CD4-positive, alpha-beta T cell (primary cell): ENCODE measurements at places on chromosomes 5 and 9.
A peak's percentile ranks its signal among the peaks of the same experiment; 100 is the strongest.

DNA sequence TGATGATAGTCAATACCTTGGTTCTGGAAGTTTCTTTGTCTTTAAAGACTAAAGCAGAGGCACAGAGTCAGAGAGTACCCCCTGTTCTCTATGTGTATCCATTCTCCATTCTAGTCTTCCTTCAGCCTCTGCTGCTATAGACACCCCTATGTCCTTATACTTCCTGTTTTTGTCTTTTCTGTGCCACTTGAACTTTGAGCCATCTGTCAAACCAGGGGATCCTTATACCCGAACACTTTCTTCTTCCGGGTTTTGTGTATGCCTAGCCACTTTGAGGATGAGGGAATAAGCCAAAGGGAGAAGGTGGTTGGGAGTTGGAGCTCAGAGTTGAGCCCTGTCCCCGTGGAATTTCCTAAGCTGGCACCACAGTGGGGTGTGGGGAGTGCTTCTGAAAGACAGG lies 61.1 kb upstream of the IL6ST start:
- DNase-seq = peak; percentile 19

GRCh38 chr9:14485366-14485765 lies 171.4 kb upstream of the NFIB start:
- DNase-seq = no peak

GRCh38 chr9:38671748-38672147 lies 48.2 kb downstream of the FAM240B start:
- DNase-seq = no peak

GRCh38 chr9:129907201-129907600 lies 71.9 kb downstream of the USP20 start:
- DNase-seq = no peak

- peak; percentile 20 for DNase-seq
Observed at GRCh38 chr9:4077499-4078102, 222.3 kb downstream of the GLIS3 start.

- DNase-seq = no peak
Observed at GRCh38 chr9:135336722-135337527, 142.7 kb upstream of the PPP1R26 start.

DNA sequence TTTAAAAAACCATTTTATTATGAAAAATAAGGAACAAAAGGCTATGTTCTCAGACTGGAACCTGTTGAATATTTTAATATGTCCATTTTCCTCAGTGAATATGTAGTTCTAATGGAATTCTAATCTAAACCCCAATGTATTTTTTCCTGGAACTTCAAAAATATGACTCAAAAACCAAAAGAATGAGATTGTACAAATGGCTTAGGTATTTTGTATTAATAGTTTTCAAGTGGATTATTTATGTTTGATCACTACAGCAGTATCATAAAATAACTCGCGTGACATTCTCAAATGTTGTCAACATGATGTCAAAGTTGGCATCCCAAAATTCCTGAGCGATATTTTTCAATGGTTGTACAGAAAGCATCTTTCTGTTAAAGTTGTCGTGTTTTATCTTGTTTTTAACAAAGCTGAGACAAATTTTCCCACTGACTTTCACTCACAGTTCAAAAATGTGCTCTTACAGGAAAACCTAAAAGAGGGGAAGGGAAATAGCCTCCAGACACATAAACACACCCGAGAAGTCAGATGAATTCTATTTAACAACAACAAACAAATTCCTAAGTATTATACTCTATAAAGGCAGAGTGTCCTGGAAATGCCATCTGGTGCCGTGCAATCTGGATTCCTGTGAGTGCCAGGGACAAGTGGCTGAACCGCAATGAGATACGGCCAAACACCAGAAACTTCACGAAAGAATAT lies 68.1 kb upstream of the TAS2R1 start:
- DNase-seq = no peak

DNA sequence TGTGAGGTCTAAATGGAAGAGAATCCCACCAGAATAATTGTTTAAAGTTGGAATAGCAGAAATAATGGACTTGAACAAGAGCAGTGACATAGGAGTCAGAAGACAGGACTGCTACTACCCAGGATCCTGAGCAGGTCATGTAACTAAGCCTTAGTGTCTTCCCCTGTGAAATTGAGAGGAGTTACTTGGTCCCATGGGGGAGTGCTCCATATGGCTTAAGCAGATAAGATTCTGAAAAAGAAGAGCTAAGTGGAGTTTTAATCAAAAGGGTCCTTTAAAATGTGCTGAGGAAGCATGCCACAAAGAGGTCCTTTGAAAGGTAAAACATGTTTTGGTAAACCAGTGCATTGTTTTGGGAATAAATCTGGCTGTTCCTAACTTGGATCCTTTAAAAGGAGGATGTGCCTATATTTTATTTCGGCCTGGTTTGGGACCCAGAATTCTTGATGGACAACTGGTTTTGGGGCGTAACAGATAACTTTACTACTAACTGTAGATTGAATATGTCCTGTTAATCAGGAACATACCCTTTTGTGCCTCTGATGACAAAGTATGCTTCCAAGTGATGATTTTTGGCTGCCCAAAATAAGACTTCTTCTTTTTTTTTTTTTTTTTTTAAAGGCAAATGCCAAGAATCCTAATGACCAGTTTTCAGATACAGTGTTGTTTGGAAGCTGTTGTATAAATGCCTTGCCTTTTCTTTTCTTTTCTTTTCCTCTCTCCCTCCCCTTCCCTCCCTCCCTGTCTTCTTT lies 5.7 kb downstream of the RCL1 start:
- DNase-seq = no peak

GRCh38 chr9:91075279-91075678 lies 273.7 kb downstream of the SYK start:
- DNase-seq = no peak

- no peak for DNase-seq
Observed at GRCh38 chr5:68383888-68384310, 168.3 kb downstream of the PIK3R1 start.

- DNase-seq = no peak
Observed at GRCh38 chr9:90858457-90858901, 56.9 kb downstream of the SYK start.

DNA sequence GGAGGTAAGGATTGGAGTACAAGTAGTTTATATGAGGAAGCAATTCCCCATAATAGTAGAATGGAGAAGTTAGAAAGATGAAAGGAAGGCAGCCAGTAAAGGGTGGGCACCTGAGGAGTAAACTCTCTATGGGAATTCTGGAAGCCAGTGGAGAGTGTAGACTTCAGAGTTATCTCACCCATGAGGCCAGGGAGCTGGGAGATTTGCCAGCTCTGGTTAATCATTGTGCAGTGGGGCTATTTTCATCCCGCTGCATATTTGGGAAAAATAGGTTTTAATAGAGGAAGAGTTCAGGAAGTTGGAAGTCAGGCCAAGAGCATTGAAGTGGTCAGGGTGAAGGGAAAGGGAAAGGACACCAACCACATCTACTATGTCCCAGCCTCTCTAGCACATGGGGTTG lies 242.3 kb upstream of the BRINP1 start:
- no peak for DNase-seq

GRCh38 chr9:88993327-88993726 lies 2.1 kb downstream of the S1PR3 start:
- no peak for DNase-seq

DNA sequence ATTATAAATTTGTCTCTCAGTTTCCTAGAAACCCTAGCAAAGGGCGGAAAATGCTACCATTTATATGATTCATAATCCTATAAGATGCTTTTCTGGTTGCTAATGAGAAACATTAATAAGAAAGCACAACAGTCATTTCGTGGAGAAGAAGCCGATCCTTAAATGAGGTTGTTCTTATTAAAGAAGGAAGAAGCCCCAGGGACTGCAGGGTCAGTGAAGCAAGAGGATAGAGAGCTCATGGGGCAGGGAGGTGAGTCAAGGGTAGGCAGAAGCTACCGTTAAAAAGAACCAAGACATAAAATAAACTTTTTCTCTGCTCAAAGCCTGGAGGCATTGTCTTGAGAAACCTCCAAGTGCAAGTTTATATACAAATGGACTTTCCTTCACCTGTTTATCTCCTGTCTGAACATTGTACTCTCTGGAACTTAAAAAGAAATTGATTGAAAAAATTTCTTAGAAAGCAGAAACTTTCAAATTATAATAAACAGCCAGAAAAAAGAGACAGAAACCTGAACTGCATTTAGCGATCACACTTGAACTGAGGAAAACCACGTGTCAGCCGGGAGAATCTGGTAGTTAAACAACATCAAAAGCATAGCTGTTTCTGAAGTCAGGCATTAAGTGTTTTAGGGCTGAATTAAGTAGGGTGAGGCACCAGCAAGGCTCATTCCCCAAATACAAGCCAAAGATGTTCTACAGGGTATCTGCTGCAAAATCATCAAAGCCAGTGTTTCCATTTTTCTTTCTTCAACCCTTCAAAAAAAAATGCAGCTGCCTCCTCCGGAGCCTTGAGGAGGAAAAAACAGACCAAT lies 21.9 kb downstream of the HTR4 start:
- no peak for DNase-seq

GRCh38 chr9:20989923-20990341 lies 41.5 kb downstream of the HACD4 start:
- DNase-seq = no peak

DNA sequence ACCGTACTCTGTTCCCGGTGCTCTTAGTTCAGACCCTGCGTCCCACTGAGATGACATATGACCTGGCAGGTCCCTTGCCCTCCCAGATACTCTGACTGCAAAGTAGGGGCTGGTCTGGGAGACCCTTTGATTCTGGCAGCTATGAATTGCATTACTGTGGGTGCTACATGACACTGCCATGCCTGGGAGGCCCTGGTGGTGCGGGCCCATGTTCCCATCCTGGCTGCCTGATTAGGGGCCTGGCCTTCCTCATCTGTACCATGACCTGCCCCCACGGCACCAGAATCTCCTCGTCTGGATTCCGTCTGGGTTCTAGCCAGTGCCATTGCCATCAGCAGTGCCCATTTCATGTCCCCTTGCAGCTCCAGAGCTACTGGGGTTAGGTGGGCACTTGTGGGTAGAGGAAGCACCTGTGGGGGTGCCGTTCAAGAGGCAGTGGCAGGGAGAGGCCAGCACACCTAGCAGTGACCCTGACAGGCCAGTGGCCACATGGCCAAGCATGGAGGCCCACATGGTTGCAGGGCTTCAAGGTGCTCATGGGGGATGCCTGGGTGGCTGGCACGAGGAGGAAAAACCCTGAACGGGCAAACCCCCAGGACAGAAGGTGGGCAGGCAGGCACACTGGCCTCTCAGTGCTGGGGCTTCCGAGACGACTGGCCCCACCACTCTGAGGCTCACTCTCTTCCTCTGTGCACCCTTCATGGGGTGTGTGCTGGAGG lies 69.7 kb downstream of the PHF2 start:
- DNase-seq = no peak

DNA sequence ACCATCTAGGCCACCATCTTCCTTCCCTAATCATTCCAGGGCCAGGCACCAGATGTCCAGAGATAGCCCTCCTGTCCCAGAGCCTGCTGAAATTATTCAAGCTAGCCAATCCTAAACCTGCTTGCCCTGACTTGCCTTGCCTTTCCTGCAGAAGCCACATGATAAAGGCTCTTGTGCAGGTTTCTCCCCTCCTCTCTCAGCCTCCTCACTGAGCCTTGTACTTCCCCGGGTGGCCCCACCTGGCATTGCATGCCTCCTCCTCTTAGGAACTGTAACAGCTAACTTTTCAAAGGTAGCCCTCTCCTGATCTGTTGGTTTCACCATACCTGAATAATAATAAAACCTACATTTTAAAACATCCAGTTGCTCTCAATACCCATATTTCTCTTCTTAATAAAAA lies 42.6 kb downstream of the DIRAS2 start:
- DNase-seq = no peak

GRCh38 chr5:172160506-172160905 lies 27.5 kb downstream of the STK10 start:
- no peak for DNase-seq

- no peak for DNase-seq
Observed at GRCh38 chr5:71011194-71011792, 13.8 kb downstream of the NAIP start.

DNA sequence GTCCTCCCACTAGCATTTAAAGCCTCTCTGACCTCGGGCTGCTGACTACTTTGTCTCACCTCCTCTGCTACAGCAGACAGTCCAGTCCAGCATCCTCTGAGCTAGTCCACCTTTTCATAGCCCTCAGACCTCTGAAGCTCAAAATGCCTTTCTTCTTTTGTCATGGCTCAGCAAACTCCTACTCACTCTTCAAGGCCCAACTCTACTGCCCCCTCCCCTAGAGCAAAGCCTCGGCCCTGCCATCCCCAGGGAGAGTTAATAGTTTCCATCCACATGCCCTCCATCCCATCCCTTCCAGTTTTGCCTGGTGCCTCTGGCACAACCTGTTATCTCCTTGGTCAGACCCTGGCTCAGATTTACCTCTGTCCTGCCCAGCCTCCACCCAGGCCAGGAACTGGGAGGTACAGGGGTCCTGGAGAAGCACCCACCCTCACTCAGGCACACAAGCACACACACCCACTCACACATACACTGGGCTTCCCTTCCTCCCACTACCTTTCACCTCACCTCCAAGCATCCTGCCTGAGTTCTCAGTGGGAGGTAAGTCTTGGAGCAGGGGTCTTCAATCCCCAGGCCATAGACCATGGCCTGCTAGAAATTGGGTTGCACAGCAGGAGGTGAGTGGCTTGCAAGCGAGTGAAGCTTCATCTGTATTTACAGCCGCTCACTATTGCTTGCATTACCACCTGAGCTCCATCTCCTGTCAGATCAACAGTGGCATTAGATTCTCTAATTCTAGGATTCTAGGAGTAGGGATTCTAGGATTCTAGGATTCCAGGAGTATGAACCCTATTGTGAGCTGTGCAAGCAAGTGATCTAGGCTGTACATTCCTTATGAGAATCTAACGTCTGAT lies 18.1 kb downstream of the PDLIM4 start:
- no peak for DNase-seq

GRCh38 chr5:58666598-58667581 lies 84.0 kb downstream of the RAB3C start:
- no peak for DNase-seq
